ENCODE measurements at places on chromosomes 6 and 20.

GRCh38 chr6:105804424-105804823, 281.7 kb upstream of the PRDM1 start:
- peak; percentile 79 for DNase-seq

- peak; percentile 36 for DNase-seq
Observed at GRCh38 chr20:62156592-62157386, 13.2 kb downstream of the SS18L1 start.

DNA sequence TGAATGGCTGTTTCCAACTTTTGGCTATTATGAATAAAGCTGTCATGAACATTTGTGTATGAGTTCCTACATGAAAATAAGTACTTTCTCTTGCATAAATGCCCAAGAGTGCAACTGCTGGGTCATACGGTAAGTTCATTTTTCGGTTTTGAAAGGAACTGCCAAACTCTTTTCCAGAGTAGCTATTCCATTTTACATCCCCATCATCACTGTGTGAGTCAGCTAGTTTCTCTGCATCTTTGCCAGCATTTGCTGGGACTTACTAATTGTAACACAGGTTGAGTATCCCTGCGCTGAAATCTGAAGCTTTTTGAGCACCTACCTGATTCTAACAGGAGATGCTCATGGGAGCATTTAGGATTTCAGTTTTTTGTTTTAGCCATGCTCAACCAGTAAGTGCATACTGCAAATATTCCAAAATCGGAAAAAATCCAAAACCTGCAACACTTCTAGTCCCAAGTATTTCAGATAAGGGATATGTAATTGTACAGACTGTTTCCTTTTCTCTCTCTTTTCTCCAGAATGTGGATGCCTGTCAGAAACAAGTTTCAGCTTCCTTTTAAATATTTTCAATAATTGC, 118.4 kb downstream of the DTNBP1 start:
- no peak for DNase-seq

- DNase-seq = peak; percentile 80
Observed at GRCh38 chr20:51326201-51326819, 216.2 kb downstream of the NFATC2 start.

DNA sequence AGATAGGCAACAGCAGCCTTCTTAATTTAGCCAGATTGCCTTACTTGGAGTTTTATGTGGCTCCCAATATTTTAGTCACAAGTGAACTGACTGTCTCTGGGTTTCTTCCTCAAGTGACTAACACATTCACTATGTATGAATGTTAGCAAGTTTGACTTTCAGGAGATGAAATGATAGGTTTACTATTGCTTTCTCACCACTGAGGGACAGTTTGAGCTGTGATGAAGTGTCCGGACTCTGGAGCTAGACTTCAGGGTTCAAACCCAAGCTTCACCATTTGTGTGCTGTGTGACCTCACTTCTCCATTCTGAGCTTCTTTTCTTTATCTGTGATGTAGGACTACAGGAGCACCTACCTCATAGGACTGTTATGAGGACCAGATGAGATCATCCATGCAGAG, 8.2 kb downstream of the DHX35 start:
- peak; percentile 85 for DNase-seq

- peak; percentile 66 for DNase-seq
Observed at GRCh38 chr6:36246506-36247268, 23.2 kb upstream of the PNPLA1 start.

- DNase-seq = no peak
Observed at GRCh38 chr6:134921276-134921675, 28.6 kb downstream of the ALDH8A1 start.

GRCh38 chr6:149435919-149436586, 36.0 kb downstream of the SUMO4 start:
- DNase-seq = no peak

- no peak for DNase-seq
Observed at GRCh38 chr6:131053546-131054240, 9.4 kb downstream of the EPB41L2 start.

DNA sequence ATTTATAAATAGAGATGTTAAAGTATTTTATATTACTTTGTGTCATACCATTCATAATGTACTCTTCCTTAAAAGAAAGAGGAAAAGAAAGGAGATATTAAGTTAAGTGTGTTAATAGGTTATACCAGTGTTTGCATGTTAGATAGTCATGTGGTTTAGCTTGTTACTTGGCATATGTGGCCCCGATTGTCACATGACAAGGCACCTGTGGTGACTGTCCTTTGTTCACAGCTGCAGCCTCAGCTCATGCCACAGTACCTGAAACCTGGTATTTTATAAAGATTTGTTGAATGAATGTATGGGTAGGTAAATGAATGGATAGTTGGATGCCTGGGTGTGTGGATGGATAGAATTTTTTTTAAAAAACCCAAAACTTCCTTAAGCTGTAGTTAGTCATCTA, 306.1 kb upstream of the FLRT3 start:
- no peak for DNase-seq

DNA sequence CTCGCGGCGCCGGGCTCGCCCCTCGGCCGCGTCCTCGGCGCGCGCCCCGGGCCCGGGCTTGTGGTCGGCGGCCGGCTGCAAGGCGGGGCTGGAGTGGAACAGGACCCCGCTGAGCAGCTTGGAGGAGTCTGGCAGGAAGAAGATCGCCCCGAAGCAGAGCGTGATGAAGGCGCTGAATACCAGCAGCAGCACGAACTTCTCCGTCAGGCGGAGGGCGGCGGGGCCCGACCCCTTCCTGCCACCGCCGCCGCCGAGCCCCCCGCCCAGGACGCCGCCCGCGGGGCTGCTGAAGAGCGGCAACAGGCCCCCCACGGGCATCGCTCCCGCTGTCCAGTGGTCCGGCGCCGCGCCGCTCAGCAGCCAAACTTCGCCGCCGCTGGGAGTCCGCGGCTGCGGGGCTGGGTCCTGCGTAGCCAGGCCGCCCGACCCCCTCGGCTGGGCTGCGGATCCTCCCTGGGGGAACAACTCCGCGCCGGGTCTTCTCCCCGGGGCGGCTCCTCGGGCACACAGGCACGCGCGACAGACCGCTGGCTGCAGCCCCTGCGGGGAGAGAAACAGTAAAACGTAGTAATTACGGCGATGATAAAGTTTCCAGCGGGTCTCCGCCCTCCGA, 707 bp downstream of the MAN1A1 start:
- DNase-seq = peak; percentile 21

GRCh38 chr6:109897561-109898080, 80.5 kb upstream of the GPR6 start:
- no peak for DNase-seq

All from iris pigment epithelial cell (primary cell).